Anterior cingulate cortex (tissue), 58 donors: ENCODE measurements at places on chromosomes 4 and X.
A peak's percentile ranks its signal among the peaks of the same experiment; 100 is the strongest.

DNA sequence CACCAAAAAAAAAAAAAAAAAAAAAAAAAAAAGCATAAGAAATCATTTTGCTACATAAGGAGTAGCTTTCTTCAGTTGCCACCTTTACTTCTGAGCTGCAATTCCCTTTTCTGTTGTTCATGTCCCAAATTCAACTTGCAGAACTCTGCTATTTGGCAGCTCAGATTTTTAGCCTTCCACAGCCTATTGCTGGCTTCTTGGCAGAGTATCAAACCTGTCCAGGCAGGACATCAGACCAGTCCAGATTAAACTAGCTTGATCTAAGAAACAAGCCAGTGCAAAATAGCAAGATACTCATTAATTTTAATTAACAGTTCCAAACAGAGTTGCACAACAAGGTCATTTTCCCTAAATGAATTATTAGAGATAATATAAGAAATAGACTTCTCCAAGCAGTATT lies 123.6 kb upstream of the NR3C2 start:
- no peak for DNase-seq

- no peak for DNase-seq
These were observed 63.4 kb downstream of the STOX2 start for GRCh38 chr4:183968502-183968901.

DNA sequence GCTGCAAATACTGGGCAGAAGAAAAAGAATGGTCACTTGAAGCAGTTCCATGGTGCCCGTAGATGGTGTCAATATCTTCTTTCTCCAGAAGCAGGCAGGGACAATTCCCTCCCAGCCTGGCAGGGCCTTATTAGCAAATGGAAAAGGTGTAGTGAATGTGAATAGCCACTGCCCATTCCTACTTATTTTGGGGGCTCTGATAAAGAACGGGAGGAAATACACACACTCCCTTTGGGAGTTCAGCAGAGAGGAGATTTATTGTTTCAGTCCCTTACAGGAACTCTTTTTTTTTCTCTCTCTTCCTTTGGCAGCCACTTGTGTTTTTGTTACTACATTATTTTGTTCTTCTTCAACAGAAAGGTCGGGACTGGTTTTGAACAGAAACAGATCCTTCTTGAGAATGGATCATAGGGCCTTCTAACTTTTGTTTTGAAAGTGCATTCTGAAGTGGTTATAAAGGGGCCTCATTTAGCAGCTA lies at the start of gene EMCN:
Gene EMCN, minus strand, starts transcription at position 159 of the 478 bp plus-strand sequence. Its CDS starts 108 bp downstream, at position 51.
- no peak for DNase-seq

GRCh38 chr4:876780-877179 lies 50.9 kb upstream of the CPLX1 start:
- no peak for DNase-seq

GRCh38 chrX:115709039-115709438 lies 148.1 kb downstream of the PLS3 start:
- no peak for DNase-seq

DNA sequence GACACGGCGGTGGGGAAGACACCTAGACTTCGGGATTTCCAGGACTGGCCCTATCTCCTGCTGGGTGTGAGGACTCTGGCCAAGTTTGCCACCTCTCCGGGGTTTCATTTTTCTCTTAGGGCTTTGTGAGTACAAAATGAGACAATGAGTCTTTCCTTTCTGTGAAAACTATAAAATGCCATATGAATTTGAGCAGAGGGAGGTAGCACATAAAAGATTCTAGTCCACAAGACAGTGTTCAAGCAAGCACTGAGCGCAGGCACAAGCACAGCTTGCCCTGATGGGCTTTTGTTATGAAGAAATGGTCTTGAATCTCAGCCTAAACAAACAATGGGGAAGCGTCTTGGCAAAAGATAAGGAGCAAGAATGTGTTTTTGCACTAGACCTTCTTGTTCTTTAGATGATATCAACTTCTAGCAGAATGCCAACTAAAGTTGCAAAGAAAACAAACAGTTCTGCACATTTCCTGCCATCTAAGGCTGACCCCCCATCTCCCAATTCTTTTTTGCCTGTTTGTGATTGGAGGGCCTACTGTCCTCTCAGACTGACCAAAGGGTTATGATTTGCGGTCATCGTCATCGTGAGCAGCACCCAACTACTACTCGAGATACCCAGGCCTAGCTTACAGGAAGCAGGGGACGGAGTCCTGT lies 73.0 kb upstream of the ZNF518B start:
- DNase-seq = no peak

GRCh38 chrX:154855256-154855655 lies 20.8 kb upstream of the SMIM9 start:
- DNase-seq = no peak

- no peak for DNase-seq
These were observed 1046.5 kb downstream of the FAT4 start for GRCh38 chr4:126361287-126361686.

GRCh38 chr4:78058591-78059523 lies 1.7 kb downstream of the FRAS1 start:
- DNase-seq = peak; percentile 14
